ENCODE measurements at places on chromosomes 2 and 18. TPM values are rescaled to one million over a fixed set of nuclear protein-coding genes. Genes with fewer than 3 reads are reported as not detected.

Gene CXCR1
- total RNA-seq: not detected

Gene PSMA8
- total RNA-seq: not detected

Gene FAM237A
- total RNA-seq: not detected

Gene MBP
- 12.9 TPM for total RNA-seq

Gene KATNAL2
- 10.8 TPM for total RNA-seq

Gene KLHL41
- total RNA-seq: 0.12 TPM

Gene CRACDL
- total RNA-seq: under 0.01 TPM

Gene ZAP70
- 2.2 TPM for total RNA-seq

Gene KIF5C
- not detected for total RNA-seq

Gene MYO7B
- not detected for total RNA-seq

Gene SERPINB2
- 0.47 TPM for total RNA-seq

Gene RPS27A
- total RNA-seq: 2,712 TPM
